ENCODE measurements at places on chromosomes 5 and 9.

DNA sequence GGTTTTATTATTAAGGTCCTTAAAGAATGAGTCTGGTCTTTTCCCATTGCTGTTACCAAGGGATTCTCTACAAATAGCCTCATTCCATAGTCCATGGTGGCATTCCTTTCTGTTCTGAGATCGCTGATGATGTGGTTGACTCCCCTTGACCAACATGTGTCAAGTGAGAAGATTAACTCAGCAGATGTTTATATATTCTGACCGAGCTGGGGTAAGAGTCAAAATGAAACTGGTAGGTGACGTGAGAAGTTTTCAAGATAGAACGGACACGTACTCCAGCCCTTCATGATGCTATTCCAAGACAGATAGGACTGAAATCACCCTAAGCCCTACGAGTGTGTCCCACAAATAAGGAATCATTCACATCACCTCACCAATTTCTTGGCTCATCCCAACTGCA is 155.5 kb upstream of the WWC1 start:
- DNase-seq = no peak

- DNase-seq = no peak
These were observed 288.8 kb downstream of the GLIS3 start for GRCh38 chr9:4011054-4011453.

DNA sequence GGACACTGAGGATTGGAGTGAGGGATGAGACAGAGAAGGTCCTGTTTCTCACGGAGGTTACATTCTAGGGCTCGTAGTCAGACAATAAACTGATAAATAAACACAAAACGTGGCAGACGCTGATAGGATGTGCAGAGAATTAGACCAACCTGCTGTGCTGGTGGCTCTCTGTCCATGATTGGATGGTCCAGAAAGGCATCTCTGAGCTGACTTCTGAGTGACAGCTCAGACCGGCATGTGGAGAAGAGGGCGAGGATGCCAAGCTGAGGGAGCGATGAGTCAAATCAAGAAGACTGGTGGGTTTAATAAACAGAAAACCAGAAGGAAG is 132.3 kb upstream of the TAF11L2 start:
- DNase-seq = peak; percentile 16

DNA sequence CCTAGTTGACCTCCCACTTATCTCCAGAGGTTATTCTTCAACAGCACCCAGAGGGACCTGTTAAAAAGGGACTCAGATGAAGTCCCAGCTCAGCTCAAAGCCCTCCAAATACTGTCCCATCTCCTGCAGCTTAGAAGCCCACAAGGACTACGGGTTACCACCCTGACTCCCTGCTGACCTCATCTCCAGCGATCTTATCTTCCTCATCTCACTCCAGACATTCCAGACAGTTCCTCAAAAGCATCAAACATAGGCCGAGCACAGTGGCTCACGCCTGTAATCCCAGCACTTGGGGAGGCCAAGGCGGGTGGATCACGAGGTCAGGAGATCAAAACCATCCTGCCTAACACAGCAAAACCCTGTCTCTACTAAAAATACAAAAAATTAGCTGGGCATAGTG is 263.8 kb upstream of the TLE4 start:
- DNase-seq = peak; percentile 25

- no peak for DNase-seq
These were observed 76.2 kb upstream of the TMED7 start for GRCh38 chr5:115702025-115702424.

- no peak for DNase-seq
These were observed 96.5 kb upstream of the ANKRD55 start for GRCh38 chr5:56329652-56330051.

- DNase-seq = no peak
These were observed 30.0 kb downstream of the FAXDC2 start for GRCh38 chr5:154820383-154820782.

- peak; percentile 58 for DNase-seq
These were observed 41.0 kb upstream of the DMRT3 start for GRCh38 chr9:935348-935965.

DNA sequence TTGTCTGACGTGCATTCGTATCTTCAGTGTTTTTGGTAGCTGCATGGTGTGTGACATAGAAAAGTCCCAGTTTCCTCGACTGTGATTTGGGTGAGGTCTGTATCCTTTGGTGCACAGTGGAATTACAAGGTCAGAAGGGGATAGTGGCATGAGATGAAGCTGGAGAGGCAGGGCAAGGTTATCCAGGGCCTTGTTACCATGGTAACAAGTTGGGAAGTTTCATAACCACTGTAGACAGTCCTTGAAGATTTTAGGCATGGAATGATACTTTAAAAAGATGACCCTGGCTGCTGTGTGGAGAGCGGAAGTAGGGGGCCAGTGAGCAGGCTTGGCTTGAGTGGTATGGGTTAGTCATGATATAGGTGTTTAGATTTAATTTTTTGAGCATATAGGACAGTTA is 11.9 kb downstream of the EHMT1 start:
- no peak for DNase-seq

DNA sequence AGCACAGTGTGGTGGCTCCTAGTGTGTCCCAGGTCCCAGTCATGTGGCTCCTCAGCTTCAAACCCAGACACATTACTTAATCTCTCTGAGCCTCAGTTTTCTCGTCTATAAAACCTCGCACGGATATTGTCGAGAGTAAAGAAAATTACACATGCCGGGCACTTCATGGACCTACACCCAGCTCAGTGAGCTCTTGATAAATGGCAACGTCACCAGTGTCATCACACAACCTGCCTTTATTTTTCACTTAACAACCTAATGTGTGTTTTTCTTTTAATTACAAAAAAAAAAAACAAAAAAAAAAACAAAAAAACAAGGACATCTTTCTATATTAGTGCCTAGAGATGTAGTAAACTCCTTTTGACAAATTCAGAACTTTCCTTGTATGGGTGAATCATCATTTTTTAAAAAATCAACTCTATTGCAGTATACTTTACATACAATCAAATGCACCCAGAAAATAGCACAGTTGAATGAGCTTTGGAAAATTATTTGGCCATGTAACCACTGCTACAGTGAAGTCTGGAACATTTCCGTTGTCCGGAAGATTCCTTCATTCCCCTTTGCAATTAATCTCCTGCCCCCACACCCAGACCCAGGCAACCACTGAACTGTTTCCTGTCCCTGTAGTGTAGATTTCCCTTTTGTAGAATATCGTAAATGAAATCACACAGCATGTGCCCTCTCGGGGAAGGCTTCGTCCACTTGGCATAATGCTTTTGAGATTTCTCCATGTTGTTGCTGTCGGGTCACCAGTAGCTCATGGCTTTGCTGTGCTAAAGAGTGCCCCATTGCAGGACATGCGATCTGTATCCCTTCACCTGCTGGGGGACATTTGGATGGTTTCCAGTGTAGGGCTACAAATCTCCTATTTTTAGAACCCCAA is 100.4 kb upstream of the LARP1 start:
- no peak for DNase-seq

DNA sequence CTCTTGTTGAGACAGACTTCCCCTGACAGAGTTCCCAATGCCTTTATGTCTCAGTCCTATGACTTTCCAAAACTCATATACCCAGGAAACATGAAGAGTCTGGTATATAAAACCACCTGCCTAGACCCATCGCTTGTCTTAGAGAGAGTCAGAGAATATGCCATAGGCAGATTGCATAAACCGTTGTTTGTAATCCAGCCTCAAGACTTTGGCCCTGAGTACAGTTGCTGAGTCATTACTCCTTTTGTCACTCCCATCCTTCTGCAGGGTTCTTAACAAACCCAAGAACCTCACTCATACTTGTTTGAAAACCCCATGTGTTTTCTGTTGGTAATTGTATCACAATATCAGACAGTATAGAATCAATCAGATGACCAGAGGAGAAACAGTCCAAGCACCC is 616.3 kb downstream of the SLCO4C1 start:
- DNase-seq = no peak

- DNase-seq = no peak
These were observed 436.0 kb upstream of the CDH9 start for GRCh38 chr5:27474395-27474794.

DNA sequence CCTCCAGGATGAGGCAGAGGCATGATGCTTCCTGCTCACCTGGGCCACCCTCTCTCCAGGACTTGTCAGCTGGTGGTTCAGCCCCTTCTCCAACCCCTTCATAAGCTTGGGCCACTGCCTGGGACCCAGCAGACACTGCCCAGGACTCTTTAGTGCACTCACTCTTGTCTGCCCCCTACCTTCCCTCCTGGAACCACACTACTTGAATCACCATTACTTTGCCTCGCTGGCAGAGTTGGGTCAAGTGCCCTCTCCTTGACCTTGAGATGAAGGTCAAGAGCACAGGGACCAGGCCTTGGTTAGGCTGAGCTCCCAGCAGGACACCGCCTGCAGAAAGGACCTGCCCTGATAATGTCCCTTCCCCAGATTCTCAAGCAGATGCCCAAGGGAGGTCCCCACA is 8.5 kb upstream of the ENDOG start:
- no peak for DNase-seq

GRCh38 chr5:40291338-40291737 is 388.4 kb upstream of the PTGER4 start:
- no peak for DNase-seq

Measured in ELF-1 (cell line).